Upper lobe of right lung (tissue), 1 donor: ENCODE measurements at places on chromosomes 6 and 20.

- no peak for DNase-seq
These were observed 310.3 kb upstream of the RNF24 start for GRCh38 chr20:4325548-4326187.

- DNase-seq, result no peak
These were observed 5.2 kb downstream of the TENT5A start for GRCh38 chr6:81747327-81747726.

- no peak for DNase-seq
These were observed 19.1 kb upstream of the SIRPG start for GRCh38 chr20:1676650-1677049.

- DNase-seq, result no peak
These were observed 39.4 kb downstream of the RREB1 start for GRCh38 chr6:7147051-7147671.

DNA sequence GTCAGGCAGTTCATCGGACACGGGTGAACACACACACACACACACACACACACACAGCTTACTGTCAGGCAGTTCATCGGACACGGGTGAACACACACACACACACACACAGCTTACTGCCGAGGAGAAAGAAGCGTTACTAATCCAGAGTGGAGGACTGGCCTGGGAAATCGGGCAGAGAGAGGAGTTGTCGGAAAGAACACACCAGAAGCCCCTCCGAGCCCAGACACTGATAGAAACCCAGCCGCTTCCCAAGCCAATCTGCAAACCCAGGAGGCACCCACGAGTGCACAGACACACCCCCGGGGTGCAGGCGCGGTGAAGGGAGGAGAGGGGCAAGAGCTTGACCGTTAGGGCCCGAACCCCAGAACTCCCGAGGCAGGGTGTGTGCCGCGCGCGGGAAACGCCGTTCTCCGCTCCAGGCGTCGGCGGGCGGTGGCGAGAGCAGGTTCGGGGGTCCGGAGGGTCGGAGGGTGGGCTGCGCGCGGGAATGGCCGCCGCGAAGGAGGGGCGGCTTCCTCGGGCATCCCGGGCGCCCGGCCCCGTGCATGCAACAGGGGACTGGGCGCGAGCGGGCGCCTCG is 636 bp downstream of the ELOVL2 start:
- DNase-seq, result no peak

DNA sequence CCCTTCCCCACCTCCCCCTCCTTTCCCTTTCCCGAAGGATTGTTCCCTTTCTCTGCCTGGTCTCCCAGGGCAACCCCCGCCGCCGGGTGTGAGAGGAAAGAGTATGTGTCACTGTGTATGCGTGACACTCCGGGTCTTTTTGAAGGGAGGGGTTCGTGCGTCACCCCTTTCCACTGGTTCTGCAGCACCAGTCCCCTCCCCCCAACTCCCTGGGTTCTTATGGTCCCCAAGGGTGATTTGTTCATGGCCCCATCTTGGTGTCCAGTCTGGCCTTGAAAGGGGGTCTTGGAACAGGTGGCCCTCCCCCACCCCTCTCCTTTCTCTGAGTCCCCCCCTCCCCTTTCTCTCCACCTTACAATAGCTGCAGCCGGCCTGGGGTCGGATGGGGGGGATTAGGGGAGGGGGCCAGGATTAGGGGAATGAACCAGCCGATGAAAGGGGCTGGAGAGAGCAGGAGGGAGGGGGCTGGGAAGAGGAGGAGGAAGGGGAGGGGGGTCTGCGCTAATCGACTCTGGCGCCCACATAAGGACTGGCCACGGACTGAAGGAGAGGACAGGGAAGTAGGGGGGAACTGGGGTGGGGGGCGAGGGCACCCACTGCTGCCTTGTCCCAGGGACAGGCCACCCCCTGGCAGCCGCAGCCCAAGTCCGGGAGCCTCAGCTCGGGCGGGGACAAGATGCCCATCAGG is 1.3 kb upstream of the RING1 start:
- no peak for DNase-seq

- no peak for DNase-seq
These were observed 32.7 kb downstream of the CENPW start for GRCh38 chr6:126372626-126373025.

GRCh38 chr6:149941583-149942460 is at the start of gene ULBP2:
TSS of gene ULBP2 (plus strand) at chr6:149942014. CDS start at chr6:149942073, 59 bp downstream.
- DNase-seq, result peak; percentile 90

GRCh38 chr20:9214685-9215084 is 145.8 kb downstream of the PLCB4 start:
- DNase-seq, result no peak

DNA sequence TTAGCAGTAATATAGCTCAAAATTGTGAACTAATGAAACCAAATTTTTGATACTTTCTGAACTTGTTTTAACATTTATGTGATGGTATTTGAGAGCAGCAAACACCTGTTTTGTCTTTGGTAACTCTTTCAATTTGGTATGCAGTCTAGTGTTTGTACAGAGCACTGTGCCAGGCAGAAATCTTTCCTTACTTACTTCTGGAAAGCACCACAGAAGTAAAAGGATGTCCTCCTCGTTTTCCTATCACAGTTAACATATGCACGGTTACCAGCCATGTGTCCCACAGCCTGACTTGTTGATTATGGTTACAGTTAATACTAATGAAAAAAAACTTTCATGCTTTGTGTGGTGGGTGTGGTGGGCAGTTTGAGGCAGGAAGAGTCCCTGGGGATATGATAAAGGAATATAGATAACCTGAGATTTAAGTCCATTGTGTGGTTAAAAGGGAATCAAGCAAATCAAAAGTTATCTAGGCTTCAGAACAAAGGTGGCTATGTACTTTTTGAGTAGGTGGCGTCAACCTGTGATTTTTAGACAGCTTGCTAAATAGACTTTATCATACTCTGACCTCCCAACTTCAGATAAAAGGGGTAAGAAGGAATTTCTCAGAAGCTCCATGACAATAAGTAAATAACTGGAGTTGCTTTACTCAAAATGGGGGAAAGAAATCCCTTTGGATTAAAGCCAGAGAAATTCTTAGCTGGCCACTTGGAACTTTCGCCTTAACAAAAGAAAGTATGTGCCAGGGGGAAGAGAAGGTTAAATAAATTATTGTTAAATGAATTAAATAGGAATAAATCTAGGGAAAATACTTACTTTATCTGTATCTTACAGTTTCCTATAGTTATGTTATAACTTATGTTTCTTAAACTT is 20.1 kb upstream of the COL10A1 start:
- DNase-seq, result no peak
